ENCODE measurements at places on chromosomes 5 and 9.
A peak's percentile ranks its signal among the peaks of the same experiment; 100 is the strongest.

GRCh38 chr5:1799602-1800471 is at the start of gene MRPL36:
Gene MRPL36, minus strand, starts transcription at chr5:1799837. Its CDS starts 902 bp downstream, at chr5:1798935.
- peak; percentile 94 for DNase-seq

DNA sequence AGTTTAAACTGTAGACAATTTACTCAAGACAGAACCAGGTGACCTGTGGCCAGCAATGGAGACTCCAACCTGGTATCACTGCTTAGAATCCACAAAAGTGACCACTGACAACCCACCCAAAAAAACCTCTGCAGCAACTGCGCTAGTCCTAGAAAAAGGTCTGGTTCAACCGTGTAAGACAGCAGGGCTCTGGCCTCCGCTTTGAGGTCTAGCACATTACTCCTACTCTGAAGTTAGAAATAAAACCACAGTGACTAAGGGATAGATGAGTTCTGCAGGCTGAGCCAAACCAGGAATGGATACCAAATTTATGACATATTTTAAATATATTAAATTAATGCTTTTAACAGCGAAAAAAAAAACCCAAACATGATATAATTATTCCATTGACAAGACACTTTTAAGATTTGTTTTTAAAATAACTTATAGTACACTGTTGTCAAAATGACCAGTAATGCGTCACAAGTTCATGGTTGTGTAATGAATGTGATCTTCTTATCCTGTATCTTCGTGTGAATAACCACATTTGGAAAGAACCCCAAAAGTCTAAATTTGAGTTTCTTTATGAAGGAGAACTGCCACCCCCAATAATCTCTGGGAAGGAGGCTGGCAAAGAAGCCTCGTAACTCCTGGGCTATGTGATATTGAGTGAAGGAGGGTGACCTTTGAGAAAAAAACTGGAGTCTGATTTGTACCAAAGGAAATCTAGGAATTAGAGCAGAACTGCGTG is 101.9 kb upstream of the SLC44A1 start:
- no peak for DNase-seq

DNA sequence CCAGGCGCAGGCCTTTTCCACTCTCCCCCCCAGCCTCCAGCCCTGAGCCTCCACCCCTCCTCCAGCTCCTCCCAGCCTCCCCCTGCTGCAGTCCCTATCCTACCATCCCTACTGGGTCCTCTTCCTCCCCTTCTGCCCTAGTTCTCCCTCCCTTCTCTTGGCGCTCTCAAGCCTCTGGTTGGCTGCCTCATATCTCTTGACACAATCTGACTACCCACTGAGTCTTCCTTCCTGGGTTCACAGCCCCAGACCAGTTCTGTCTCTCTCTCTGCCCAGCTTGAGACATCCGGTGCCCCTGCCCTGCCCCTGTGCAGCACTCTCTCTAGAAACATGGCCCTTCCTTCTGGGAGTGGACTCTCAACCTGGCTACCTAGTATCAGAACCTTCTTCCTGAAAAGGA is 76.2 kb downstream of the TSPAN17 start:
- DNase-seq, result no peak

GRCh38 chr9:13603921-13604320 is 324.4 kb upstream of the MPDZ start:
- no peak for DNase-seq

- no peak for DNase-seq
These were observed 130.7 kb upstream of the KLF4 start for GRCh38 chr9:107620236-107620635.

- DNase-seq, result no peak
These were observed 124.0 kb upstream of the DAP start for GRCh38 chr5:10885026-10885425.

DNA sequence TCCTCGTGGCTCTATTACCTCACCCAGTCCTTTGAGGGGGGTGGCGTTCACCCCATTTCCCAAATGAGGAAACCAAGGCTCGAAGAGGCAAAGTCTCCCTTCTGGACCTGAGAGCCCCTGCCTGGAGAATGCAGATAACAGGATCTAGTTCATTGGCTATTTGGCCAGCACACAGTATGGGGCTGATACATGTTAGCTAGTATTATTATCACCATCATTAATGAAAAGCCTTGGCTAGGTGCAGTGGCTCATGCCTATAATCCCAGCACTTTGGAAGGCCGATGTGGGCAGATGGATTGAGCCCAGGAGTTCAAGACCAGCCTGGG is 4.3 kb downstream of the SH3GLB2 start:
- no peak for DNase-seq

GRCh38 chr9:14221119-14221518 is 92.8 kb downstream of the NFIB start:
- DNase-seq, result no peak

DNA sequence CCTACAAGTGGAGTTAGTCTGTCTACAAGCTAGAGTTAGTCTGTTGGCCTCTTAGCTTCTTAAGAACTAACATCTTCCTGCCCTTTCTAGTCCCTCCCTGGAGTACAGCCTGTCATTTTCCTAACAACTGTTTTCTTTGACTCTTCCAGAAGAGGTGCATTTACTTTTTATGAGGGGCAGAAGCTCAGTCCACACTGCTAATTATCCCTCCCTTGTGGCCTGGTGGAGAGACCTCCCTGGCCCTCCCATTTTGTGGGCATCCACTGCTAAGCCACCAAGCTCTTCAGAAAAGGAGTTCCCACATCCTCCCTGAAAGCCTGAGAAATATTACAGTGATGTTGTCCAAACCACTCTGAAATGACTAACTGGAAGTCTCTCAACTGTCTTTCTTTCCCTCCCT is 8.0 kb downstream of the MAP1B start:
- DNase-seq, result no peak

- DNase-seq, result no peak
These were observed 485.8 kb downstream of the SEMA5A start for GRCh38 chr5:9059920-9060691.

DNA sequence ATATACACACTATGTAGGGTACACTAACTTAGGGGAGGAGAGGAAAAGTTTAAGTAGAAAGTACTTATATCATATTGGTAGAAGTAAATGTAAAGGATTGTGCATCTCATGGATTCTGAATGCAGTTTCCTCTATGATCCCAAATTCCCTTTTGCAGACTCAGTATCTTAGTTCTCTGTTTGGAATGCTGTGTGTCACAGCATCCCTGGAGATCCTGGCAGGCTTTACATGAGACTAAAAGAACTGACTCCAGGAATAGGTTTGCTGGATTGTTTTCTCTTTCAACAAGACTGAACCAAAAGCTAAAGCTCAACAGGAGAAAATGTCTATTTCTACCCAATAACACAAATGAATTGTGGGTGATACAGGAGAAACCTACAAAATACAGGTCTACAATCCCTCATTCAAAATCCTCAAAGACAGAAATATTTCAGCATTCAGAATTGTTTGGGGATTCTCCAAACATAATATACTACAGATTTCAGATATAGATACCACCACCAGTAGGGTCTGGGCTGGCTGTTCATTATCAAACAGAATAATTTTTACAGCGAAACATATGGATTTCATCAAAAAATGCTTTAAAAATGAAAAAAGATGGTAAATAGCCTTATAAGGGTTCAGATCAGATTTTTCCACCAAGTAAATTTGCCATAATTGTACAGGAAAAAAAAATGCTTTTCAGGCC is 324.7 kb upstream of the GRAMD2B start:
- DNase-seq, result no peak

DNA sequence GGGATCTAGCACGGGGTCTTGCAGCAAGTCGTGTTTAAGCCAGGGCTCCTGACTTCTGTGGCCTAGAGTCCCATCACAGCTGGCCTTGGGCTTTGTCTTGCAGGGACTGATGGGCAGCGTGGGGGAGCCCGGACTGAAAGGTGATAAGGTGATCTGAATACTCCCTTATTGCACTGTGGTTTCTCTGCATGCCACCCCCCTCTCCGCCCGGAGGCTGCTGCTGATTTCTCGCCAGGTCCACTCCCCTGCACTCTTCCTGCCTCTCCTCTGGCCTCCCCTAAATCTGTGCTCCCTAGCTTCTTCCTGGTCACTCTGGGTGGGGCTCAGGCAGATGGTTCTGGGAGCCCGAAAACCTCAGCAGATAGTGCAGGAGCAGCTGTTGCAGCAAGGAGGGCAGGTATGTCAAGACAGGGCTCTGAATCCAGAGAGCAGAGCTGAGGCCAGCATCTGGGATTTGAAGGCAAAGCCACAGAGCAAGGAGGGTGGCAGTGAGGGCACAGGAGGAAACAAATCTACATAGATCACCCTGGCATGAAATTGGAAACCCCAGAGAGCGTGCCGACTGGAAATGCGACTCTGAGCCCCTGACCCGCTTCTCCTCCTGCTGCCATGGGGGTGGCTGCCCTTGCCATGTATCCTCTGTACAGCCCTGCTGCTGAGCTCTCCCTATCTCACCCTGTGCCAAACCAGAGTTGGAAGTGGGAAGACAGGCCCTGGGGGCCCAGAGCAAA is 76.5 kb downstream of the COL27A1 start:
- DNase-seq, result no peak

- no peak for DNase-seq
These were observed 126.2 kb upstream of the PLCXD3 start for GRCh38 chr5:41636605-41637004.

DNA sequence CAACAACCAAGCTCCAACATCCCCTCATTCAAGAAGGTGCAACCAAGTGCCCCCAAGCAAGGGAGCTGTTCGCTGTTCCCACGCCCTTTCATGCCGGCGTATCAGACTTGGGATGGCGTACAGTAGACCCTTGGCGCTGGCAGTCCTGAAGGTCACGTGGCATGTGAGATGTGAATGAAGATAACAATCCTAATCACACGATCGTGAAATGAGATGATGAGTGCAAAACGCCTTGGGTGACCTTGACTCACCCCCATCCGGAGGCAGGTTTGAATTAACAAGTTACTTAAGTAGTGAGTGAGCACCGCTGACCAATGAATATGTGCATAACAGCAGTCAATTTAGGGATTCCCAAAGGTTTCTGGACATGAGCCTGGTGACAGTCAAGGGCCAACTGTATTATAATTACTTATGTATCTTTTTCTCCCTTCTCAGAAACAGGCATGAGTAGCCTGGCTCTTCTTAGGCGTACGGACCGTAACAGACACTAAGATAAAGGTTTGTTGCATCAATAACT is 150.2 kb downstream of the TTLL11 start:
- no peak for DNase-seq

GRCh38 chr5:93154535-93154934 is 426.5 kb downstream of the NR2F1-AS1 start:
- DNase-seq, result no peak

GRCh38 chr5:110899566-110900412 is 161.0 kb downstream of the SLC25A46 start:
- no peak for DNase-seq

All from CD4-positive, alpha-beta T cell treated with Interleukin-6 at 100 ng/mL for 8 hours (primary cell).